Activated CD4-positive, alpha-beta T cell treated with anti-CD3 and anti-CD28 coated beads, Interleukin-2, amount 50 U/mL, for 24 hours (primary cell): ENCODE measurements at places on chromosomes 5 and 9.
A peak's percentile ranks its signal among the peaks of the same experiment; 100 is the strongest.

DNA sequence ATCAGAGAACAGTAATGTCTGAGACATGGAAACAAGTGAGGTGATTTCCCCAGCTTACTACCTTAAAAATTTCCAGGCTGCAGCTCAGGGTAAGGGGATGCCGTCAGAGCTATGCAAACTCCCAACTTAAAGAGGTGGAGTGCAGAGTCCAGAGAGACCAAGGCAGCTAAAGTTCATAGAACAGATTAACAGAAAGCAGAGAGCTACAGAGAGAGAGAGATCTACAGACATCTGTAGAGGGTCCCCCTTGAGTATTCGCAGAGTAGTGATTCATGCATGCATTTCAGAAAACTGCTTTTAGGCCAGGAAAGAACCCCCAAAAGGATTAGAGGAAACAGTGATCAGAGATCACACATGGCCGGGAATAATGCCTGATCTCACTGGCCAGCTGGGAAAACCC lies 306.2 kb upstream of the PUM3 start:
- no peak for DNase-seq

- DNase-seq, result no peak
Observed at GRCh38 chr5:33072726-33073125, 361.6 kb downstream of the NPR3 start.

DNA sequence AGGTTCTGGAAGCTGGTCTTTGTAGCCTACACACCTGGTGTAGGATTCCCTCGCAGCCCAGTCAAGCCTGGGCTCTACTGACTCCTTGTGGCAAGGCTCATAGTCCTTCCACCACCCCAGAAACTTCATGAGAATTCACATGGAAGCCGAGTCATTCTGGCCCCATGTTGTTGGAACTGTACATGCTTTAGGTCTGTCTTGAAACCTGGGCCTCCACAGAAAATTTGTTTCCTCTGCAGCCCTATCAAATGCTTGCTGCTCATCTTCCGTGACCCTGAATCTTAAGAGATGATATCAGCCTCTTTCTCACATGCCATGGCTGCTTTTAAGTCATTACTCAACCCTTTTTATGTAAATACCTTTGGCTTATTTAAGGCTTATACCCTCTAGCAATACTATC lies 113.4 kb upstream of the GRHPR start:
- DNase-seq, result no peak

DNA sequence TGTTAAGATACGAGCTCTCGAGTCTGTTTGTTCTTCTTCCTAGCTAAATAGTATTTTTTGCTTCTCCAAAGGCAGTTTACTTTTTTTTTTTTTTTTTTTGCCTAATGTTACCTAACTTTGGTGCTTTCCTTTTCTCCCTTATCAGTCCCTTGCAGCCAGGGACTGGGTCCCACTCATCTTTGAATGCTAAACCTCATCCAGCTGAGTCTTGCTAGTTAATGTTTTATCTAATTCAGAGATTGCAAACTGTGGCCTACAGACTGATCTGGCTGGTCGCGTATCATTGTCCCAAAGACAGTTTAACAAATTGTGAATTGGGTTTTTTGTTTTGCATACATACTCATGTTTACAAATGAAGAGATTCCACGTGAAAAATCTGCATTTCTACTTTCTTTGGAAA lies 95.7 kb upstream of the EFNA5 start:
- no peak for DNase-seq

GRCh38 chr5:34041247-34041972 lies 1.6 kb downstream of the C1QTNF3 start:
- no peak for DNase-seq

DNA sequence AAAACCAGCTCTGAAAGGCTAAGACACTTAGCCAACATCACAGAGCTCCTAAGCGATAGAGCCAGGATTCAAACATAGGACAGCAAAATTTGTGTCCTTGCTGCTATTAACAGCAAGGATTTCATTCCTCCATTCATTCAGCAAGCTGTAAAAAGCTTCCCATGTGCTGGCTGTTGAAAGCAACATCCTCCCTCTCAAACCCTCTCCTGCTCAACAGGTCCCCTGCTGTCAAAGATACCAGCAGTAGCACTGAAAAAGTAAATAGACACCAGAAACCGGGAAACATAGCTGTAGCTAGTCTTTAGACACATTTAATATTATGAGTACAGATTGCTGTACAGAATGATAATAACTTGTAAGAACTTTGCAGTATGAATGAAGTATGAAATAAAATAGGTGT lies 52.6 kb upstream of the ADAMTSL1 start:
- no peak for DNase-seq

DNA sequence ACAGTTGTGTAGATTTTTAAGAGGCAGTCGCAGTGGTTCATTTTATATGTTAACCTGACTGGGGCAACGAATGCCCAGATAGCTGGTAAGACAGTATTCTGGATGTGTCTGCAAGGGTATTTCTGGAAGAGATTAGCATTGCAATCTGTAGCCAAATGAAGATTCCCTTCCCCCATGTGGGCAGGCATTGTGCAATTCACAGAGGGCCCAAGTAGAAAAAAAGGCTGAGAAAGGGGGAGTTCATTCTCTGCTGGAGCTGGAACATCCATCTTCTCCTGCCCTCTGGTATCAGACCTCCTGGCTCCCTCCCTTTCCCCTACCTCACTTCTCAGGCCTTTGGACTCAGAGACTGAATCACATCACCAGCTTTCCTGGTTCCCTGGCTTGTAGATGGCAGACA lies 70.6 kb downstream of the TENT4A start:
- DNase-seq, result no peak

- DNase-seq, result no peak
Observed at GRCh38 chr5:7825630-7826029, 25.3 kb downstream of the CFAP90 start.

DNA sequence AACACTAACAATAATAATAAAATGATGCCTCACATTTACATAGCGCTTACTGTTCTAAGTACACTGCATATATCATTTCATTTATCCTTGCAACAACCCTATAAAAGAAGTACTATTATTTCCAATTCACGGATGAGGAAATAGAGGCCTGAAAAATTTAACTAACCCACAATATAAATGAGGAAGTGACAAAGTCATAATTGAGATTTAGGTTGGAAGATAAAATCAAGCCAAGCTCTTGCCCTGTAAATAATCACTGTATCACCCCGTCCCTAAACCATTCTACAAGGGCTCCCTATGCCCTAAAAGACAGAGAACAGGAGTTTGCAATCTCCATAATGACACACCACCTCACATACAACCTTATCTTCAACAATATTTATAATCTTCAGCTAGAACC lies 49.6 kb downstream of the STRBP start:
- DNase-seq, result no peak

GRCh38 chr5:10595672-10596309 lies 31.9 kb downstream of the ANKRD33B start:
- DNase-seq, result peak; percentile 52
